ENCODE measurements at places on chromosomes 3 and 15.

GRCh38 chr3:195532834-195533233, 10.3 kb downstream of the PPP1R2 start:
- no peak for DNase-seq

DNA sequence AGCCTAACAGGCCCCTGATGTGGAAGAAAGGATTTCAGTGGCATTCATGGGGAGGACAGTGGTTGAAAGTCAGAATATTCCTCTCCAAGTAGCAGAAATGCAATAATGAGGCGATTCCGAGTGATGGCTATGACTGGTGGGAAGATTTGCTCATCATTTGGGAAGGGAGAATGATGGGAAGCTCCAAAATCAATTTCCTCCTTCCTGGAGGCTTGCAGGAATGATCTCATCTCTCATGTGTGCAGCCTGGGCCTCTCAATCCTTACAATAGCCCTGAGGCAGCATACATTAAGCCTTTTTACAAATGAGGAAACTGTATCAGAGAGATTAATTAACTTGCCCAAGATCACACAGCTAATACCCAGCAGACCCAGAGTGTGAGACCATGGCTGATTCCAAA, 58.7 kb downstream of the BOC start:
- no peak for DNase-seq

DNA sequence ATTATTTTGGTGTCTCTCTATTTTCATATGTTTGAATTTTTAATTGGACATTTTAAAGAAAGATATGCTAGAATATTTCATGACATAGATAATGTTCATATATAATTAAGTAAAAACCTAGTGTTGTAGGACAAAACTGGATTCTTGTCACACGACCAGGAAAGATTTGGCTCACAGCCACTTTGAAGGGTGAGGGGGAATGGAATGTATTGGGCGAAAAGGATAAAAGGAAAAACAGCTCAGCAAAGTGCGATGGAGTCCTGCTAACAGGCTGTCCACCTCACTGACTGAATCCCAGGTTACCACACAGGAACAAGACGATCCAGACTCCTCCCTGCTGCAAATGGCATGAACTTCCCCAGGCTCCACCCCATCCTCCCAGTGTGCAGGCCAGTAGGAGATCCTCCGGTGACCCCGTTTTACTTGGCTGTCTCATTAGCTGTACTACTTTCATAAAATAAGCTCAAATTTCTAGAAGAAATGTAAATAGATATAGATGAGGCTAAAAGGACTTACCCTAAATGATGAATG, 186.2 kb downstream of the CD47 start:
- no peak for DNase-seq

GRCh38 chr15:70240082-70240481, 142.4 kb upstream of the TLE3 start:
- no peak for DNase-seq

- no peak for DNase-seq
Measured at GRCh38 chr3:18837137-18837755, 311.1 kb upstream of the KCNH8 start.

- DNase-seq = no peak
Measured at GRCh38 chr3:107752202-107752990, 229.6 kb downstream of the BBX start.

DNA sequence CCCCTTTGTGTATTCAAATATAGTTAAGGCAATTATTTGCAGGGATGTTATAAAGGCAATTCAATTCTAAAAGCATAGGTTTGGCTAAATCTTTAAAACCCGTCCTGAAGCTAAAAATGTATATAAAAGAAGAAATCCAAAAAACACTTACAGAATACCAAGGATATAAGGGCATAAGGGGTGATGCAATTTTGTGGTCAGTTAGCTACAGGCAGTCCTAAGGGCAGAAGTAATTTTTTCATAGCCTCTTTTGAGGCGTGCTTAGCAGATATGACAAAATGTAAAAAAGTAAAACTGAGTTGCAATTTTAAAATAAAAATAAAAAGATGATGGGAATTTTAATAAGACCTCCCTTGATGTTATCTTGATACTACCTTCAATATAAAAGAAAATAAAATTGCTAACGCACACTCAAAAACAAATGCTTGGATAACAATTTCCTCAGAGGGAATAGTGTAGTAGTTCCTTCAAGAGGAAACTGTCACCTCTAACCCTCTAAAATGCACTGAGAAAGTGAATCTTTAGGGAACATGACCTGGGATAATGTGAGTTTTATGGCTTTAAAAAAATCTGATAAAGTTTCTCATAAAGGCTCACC, 104.2 kb downstream of the MYH15 start:
- DNase-seq = no peak

GRCh38 chr3:34106879-34107278, 308.4 kb downstream of the PDCD6IP start:
- no peak for DNase-seq

- no peak for DNase-seq
Measured at GRCh38 chr3:133079621-133080020, 41.4 kb downstream of the TMEM108 start.

DNA sequence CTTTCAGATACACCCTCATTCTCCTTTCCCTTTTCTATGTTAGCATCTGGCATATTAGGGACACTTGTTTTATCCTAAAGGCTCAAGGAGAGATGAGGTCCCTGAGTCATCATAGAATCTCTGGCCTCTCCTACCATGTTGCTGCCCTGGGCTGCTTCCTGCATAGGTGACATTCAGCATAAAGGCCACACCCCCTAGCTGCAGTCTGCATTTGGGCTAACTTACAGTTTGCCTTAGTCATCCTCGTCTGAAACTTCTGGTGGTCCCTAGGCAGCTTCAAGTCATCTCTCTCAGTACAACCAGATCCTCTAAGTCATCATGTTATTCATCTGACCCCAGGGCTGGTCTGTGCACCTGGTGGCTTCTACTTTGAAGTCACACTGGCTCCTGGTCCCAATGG, 982.7 kb upstream of the NR2F2 start:
- no peak for DNase-seq

- no peak for DNase-seq
Measured at GRCh38 chr3:132405188-132405587, 12.1 kb upstream of the DNAJC13 start.

DNA sequence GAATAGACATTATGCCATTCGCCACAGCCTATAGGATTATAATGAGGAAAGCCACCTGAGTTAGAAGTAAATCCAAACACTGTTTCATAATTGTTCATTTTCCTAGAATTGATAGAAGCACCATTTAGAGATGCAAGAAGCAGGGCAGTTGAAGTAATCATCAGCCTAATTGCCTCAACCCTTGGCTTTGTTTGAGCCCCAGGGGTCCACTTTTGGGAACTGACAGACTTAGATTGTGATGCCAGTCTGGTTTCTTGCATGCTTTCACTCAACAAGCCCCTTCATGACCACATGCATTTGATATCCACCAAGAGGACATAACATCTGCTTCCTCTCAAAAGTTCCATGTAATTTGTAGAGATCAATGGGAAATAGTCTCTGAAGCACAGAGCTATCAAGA, 97.2 kb upstream of the COL8A1 start:
- no peak for DNase-seq

- DNase-seq = no peak
Measured at GRCh38 chr3:45067486-45067885, 41.4 kb downstream of the CLEC3B start.

GRCh38 chr15:44726568-44727484, 9.5 kb upstream of the TRIM69 start:
- DNase-seq = no peak

GRCh38 chr3:86744051-86744450, 246.9 kb downstream of the VGLL3 start:
- DNase-seq = no peak

GRCh38 chr3:5212628-5213573, 25.4 kb downstream of the EDEM1 start:
- DNase-seq = no peak

DNA sequence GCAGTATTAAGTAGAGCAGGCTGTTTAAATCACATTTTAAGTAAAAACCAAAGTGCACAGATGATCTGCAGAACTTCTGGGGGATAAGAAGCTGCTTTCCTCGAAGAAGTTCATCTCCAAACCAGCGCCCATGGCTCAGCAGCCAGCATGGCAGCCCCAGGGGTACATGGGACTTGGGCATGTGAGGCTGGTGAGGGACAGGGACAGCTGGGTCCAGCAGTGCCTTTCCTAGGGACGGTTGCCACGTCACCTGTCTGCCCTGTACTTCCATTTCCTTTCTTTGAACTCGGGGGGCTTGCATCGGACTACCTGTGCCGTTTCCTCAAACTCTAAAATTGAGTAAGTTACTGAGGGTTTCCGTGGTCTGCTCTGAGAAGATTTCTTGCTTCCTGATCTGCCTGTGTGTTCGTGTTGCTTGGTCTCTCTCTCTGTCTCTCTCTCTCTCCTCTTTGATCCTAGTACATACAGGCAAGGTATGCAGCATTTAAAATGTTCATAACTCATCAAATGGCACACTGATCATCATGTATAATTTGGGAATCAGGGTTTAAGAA, 67.6 kb downstream of the IGF1R start:
- DNase-seq = no peak

DNA sequence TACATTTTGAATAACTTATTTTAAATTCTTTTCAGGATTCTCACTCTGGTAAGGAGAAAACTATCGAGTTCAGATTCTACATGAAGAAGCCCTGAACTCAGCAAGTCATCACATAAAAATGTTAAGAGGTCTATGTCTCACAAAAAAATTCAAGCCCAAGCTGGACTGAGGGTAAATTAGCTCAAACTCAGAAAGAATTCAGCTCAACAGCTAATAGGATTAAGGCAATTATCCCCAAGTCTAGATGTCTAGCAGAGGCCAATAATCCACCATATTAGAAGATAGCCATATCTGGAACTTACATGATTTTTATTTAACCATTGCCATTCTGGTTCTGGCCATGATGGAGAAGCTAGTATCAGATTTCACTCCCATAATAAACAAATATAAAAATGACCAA, 909.7 kb downstream of the PLOD2 start:
- no peak for DNase-seq

DNA sequence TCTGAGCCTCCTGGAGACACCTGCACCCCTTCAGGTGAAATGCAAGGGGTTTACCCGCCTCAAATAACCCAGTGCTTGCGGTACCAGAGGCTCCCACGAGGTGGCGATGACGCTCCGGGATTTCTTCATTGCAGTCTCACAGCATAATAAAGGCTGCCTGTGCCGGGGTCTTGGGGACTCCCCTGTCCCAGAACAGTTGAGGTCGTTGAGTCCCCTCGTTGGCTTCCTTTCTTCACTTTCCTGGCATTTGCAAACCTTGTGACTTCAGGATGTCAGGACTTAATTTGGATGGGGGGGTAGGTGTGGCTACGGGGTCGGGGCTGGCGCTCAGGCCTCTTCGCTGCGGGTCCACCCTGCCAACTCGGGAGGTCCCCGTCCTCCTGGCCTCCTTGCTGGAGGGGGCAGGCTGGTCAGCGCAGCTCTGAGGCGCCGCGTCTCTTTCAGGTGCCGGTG, 1.3 kb downstream of the GNAT1 start:
- peak; percentile 81 for DNase-seq

DNA sequence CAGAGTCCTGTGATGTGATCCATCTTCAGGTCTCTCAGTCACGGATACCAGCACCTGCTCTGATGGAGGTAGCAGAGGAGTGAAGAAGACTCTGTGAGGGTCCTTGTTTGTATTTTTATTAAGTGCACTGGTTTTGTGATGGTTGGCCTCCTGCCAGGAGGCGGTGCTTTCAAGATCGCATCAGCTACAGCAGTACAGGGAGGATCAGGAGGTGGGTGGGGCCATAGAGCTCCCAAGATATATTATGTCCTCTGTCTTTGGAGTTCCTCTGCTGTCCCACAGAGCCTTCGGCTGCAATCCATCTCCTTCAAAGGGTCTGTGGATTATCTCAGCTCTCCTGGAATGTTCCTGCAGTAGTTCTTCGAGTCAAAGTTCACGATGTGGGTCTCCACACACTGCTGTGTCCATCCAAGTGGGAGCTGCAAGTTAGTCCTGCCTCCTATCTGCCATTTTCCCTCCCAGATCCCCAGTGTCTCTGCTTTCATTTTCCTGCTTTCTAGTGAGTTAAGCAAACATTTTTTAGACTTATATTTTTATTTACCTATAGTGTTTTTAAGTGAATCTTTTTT, 54.7 kb downstream of the TM2D3 start:
- DNase-seq = no peak

DNA sequence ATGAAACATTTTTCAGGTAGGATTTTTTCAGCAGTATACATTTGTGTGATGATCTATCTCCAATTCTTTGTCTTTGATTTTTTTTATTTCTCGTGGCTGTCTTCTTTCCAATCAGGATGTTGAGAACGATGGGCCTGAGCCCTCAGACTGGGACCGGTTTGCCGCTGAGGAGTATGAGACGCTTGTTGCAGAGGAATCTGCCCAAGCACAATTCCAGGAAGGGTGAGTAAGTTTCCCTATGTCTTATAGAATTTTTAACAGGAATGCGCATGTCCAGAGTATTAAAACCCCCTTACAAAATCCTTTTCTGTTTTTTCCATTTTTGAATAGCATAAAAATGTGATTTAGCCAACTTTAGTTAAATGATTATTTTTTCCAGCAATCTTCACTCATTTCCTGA, 90.0 kb downstream of the MSL2 start:
- no peak for DNase-seq

DNA sequence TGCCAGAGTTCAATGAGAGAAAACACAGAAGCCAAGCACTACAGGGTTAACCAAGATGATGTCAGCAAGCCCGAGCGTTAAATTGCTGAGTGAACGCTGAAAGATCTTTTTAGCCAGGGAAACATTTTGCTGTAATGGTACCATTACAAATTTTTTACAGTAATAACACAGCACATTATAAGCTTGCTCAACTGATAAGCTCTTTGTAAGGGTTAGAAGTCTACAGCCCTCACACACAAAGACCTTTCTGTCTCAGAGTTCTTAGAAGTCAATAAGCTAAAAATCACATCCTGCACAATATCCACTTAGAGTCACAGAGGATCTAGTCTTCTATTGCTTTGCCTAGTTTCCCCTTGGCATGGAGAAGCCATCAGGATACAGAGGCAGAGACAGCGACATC, 29.9 kb downstream of the CHSY1 start:
- DNase-seq = no peak

- no peak for DNase-seq
Measured at GRCh38 chr3:41223691-41224090, 24.4 kb downstream of the CTNNB1 start.

- DNase-seq = no peak
Measured at GRCh38 chr3:11632564-11632963, 11.2 kb downstream of the VGLL4 start.

DNA sequence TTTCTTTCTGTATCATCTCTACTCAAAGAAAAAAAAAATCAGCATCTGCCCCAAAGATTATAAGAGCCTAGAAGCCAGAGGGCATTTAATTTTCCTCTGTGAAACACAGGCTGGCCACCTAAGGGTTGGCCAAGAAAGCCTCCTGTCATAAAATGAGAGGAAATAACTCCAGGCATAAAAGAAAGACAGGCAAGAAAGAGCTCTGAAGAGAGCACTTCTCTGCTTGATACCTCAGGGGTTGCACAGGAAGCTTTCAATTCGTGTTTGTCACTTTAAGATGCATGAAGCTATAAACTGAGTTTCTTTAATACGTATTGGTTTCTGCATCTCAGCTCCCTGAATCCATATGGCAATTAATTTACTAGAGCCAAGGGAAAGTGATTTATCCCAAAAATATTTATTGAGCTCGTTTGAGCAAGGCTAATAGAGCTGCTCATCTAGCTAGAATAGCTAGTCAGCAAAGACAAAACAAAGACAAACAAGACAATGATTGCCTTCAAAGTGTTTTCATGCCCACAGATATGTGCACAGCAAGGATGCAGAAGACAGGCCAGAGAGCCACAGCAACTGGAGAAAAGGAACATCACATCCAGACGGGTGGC, 35.5 kb downstream of the ATP8B4 start:
- DNase-seq = no peak

GRCh38 chr15:45499426-45499825, 23.1 kb downstream of the SLC30A4 start:
- no peak for DNase-seq
